NCI-H1694 treated with DMSO at 0.1 percent for 48 hours (cell line): ENCODE measurements at places on chromosomes 7 and 10.
A peak's percentile ranks its signal among the peaks of the same experiment; 100 is the strongest.

- DNase-seq, result peak; percentile 55
These were observed 33.2 kb downstream of the C7orf33 start for GRCh38 chr7:148623586-148624282.

- DNase-seq, result no peak
These were observed 8.7 kb downstream of the ADCY1 start for GRCh38 chr7:45582868-45583277.

GRCh38 chr7:82677493-82677892 lies 233.9 kb upstream of the CACNA2D1 start:
- peak; percentile 32 for DNase-seq

- no peak for DNase-seq
These were observed 18.2 kb upstream of the JMJD1C start for GRCh38 chr10:63483983-63484382.

GRCh38 chr10:85231534-85232270 lies 903.3 kb downstream of the CCSER2 start:
- no peak for DNase-seq

DNA sequence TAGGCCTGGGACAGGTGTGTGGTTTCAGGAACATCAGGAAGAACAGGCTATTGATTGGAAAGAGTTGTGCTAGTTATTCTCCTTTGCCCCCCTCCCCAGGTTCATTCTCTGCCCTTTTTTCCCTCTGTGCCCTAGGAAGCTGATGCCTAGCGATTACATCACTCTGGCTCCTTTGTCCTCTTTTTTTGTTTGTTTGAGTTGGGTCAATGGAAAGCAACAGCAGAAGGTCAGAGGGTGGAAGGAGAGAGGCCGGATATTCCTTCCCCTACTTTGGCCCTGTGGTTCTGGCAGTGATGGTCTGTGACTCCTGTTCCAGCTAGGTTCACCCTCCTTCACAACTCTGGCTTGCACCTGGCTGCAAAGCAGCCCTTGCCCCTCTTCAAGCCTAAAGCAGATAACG lies 18.9 kb downstream of the LOXL4 start:
- DNase-seq, result no peak

GRCh38 chr7:116528008-116528789 lies 3.4 kb downstream of the CAV1 start:
- DNase-seq, result no peak

DNA sequence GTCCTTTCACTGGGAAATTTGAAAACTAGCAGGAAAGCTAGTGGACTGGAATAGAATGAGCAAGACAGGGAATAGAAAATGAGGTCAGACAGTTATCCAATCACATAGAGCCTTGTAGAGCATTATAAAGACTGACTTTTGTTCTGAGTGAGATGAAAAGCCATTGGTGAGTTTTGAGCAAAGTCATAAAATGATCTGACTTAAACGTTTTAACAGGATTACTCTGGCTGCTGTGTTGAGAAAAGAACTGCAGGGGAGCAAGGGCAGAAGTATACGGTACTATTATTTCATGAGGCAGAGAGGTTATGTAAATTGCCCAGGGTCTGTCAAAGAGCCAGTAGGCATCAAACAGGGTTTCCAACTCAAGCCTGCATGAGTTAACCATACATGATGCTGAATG lies 393.4 kb downstream of the TFEC start:
- no peak for DNase-seq

- DNase-seq, result no peak
These were observed 222.4 kb upstream of the GRB10 start for GRCh38 chr7:51005074-51005473.

DNA sequence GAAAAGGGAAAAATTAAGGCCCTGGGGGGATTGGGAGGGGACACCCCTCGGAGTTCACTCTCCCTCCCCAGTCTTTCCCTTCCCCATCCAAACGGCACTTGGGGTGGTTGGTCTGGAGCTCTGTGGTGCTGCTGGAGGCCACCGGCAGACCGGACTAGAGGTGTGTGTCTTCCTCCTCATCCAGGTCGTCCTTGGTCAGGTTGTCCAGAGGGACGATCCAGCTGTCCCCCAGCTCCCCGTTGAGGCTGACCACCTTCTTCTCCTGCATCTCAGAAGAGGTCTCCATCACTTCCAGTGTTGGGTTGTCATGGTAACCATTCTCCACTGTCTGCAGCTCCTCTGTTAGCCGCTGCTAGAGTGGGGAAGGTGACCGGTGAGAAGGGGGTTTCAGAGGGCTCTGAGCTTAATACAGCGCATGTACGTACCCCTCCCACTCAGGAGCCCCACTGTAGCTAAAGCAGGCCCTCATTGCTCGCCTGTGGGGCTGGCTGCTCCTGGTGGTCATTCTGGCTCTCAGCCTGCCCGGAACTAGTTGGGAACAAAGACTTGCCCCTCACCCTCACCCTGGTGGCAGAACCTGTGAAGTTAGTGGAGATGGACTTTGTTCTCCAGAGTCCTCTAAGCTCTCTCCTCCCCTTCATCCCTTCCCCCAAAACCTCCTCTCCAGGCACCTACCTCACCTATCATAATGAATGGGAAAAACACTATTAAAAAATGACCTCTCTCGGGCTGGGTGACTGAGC lies 52.1 kb downstream of the PODXL start:
- no peak for DNase-seq

DNA sequence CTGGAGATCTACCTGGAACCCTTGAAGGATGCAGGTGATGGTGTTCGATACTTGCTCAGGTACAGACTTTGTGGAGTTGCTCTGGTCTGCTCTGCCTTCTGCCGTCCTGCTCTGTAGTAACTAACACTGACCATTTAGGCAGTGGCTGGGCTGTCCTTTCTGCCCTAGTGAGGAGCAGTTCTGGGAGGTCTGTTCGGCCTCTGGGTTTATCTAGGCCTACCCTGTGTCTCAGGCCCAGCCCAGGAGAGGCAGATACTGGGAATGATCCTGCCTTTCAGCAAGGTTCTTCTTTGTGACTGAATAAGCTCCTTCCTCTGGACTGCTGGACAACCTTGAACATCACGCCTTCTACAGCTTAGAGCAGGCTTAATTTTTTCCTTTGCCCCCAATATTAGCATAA lies 1.7 kb downstream of the ZFYVE27 start:
- DNase-seq, result no peak

DNA sequence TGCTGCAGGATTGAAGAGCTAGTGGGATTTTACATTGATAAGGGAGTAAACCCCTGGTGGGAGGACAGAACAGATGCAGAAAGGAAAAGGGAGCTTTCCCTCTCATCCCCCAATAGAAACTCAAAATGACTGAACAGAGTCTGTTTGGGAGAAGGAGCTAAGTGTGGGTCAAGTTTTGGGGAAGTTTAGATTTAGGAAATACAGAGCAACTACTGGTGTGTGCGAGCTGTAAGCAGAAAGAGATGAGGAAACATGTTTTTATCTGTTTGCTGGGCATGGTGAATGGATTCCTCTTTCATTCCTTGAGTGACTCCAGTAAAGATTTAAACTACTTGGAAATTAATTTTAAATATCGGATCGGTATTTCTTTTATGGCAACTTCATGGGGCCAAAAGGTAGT lies 132.7 kb downstream of the AOAH start:
- no peak for DNase-seq

DNA sequence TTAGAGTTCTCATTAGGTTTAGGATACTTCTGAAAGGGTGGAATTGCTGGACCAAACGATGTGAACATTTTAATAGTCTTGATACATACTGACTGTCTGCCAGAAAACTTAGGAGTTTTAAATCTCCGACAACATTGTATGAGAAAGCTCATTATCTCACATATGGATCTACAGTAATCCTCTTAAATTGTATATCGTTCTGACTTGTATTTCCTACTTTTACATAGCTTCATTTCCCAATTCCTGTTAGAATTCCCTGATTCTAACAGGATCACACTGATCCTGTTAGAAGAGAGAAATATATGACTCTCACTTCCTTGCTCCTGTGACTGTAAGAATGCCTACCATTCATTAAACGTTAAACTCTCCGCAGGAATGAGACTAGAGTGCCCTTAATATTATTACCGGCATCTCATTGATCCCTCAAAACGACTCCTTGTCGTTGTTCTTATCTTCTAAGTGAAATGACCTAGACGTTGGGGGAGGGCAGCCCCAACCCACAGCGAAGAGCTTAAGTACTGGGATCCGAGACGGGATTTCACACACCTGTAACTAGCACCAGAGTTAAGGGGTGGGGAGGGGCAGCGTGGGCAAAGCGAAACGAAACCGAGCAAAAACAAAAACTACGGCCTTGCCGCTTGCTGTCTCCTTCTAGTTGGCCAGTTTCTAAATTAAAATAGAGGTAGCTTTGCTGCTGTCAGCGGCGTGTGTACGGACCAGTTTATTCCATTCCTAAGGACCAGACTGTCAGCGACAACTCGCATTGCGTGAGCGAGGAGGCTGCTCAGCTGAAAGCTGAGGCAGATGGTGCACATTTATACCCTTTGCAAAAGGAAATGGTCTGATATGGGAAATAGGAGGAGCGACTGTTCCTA lies 678 bp upstream of the TMEM106B start:
- DNase-seq, result peak; percentile 45

- DNase-seq, result no peak
These were observed 80.7 kb downstream of the ZNF365 start for GRCh38 chr10:62454687-62455397.

DNA sequence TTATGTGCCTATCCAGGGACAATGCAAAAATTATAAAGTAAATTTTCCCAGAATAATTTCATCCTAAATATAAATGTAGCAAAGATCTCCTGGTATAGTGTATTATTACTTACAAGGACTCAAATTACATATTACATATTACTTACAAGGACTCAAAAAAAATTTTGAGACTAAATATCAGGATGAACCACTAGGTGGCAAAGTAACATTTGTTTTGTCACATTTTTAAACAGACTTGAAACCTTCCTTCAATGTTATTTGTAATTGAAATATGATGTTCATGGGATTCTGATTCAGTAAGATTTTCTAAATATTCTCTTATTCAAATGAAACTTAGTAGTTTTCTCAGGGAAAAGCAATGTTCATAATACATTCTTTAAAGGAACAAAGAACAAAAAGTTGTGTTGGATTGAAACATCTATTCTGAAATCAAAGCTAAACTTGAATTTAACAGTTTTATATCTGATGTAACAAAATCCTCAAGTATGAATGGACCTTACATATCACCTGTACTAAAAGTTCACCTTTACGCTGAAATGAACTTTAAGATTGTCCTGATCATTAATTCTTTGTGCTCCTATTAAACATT lies 74.3 kb upstream of the GNAI1 start:
- peak; percentile 53 for DNase-seq

- DNase-seq, result no peak
These were observed 2.8 kb downstream of the UPK3B start for GRCh38 chr7:76512941-76513816.

- DNase-seq, result no peak
These were observed 162.4 kb upstream of the MDFIC start for GRCh38 chr7:114759347-114760062.

DNA sequence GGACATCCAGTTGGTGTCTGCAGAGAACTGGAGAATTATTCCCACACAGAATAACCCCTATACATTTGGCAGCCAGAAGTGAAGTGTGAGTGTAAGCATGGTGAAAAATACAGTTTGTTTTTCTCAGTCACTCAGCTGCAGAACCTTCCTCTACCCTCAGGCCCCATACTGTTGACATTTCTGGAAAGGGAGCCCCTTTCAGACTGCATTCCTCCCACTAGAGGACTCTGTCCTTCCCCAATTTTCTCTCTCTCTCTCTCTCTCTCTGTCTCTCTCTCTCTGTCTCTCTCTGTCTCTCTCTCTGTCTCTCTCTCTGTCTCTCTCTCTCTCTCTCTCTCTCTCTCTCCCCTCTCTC lies 86.8 kb upstream of the STEAP1B start:
- no peak for DNase-seq

DNA sequence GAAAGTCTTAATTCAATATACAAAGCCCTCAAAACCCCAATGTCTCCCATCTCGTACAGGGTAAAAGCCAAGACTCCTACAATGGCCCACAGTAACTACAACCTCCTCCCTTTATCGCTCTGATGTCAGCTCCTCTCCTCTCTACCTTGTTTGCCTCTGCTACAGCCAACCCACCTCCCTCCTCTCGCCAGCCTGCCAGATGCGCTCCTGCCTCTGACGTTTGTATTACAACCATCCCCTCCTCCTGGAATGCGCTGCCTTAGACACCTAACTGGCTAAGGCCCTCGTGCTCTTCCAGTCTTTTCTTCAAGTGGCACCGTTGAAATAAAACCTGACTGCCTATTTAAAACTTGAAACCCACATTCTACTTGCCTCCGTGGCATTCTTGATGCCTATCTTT lies 115.3 kb upstream of the MYO3A start:
- DNase-seq, result no peak

GRCh38 chr10:117364110-117364960 lies 10.9 kb downstream of the PDZD8 start:
- DNase-seq, result no peak

DNA sequence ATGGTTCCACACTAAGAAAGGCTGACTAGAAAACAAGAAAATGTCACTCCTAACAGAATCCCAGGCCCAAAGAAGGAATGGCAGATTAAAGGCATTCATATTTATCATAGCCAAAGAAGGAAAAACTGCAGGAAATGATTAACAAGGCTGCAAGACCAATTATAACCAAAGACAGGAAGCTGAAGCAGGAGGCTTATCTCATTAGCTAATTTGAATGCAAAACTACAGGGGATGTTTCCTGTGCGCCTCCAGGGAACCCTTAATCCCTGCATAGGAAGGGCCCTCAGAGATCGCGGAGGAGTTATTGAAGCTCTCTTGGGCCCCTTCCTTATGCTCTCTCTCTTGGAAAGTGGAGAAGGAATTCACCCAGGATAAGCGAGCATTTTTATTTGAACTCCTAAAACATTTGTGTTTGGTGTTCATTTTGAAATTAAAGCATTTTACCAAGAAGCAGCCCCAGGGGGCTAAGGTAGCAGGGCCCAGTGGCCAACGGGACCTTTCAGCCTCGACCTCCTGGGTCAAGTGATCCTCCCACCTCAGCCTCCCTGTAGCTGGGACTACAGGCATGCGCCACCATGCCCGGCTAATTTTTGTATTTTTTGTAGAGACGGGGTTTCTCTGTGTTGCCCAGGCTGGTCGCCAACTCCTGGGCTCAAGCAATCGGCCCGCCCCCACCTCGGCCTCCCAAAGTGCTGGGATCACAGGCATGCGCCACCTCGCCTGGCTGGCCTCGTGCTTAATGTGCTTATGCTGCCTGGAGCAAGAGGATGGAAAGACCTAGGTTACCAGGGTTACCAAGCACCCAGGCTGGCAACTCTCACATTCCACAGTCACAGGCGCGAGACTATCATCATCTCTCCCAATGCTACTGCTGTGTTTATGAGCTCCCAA lies 24.1 kb upstream of the PROSER2 start:
- DNase-seq, result no peak

GRCh38 chr7:150450491-150451001 lies at the start of gene GIMAP8:
Gene GIMAP8 (plus strand): TSS chr7:150450630. CDS start chr7:150466699, 16,069 bp downstream.
- DNase-seq, result no peak

GRCh38 chr10:43215758-43216455 lies 51.0 kb downstream of the RASGEF1A start:
- DNase-seq, result no peak

DNA sequence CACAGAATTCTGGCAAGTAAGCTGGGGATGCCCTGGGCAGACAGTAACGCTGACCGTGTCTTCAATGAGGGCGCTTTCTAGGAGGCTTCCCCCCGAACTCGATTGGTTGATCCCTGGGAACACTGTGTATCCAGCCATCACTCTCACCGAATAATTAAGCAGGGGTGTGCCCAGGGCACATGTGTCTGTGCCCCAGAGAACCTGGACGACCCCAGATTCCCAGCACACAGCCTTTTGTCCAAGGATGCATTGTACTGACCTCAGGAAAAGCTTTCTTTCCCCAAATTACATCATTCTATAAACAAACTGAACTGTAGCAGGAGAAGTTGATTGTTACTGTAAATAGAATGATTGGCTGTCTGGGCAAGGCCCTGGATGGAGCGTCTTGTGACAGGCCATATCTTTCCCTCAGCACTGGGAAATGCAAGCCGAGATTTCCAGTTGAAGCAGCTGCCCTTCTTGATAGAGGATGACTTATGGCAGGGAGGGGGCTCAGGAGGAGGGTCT lies 6.6 kb upstream of the DEPP1 start:
- no peak for DNase-seq
